NCI-H460 (cell line): ENCODE measurements at places on chromosomes 3 and 15.

DNA sequence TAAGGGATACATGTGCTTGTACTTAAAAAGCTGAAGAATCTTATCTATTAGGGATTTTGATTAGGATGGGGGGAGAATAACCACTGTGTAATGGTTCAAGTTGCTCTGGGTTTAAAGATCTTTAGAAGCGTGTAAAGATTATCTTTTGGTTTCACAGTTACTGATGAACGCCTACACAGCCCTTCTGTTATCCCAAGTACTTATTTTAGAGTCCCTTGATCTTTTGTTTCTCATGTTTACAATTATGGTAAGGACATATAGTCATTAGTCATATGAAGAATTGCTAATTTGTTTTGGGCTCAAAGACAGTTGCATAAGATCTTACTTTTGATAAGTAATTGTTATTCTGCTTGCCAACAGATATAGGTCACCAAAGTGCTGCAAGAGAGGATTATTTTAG is 160.1 kb downstream of the PLCL2 start:
- no peak for DNase-seq

- no peak for DNase-seq
These were observed 19.0 kb downstream of the ARL14 start for GRCh38 chr3:160695915-160696327.

DNA sequence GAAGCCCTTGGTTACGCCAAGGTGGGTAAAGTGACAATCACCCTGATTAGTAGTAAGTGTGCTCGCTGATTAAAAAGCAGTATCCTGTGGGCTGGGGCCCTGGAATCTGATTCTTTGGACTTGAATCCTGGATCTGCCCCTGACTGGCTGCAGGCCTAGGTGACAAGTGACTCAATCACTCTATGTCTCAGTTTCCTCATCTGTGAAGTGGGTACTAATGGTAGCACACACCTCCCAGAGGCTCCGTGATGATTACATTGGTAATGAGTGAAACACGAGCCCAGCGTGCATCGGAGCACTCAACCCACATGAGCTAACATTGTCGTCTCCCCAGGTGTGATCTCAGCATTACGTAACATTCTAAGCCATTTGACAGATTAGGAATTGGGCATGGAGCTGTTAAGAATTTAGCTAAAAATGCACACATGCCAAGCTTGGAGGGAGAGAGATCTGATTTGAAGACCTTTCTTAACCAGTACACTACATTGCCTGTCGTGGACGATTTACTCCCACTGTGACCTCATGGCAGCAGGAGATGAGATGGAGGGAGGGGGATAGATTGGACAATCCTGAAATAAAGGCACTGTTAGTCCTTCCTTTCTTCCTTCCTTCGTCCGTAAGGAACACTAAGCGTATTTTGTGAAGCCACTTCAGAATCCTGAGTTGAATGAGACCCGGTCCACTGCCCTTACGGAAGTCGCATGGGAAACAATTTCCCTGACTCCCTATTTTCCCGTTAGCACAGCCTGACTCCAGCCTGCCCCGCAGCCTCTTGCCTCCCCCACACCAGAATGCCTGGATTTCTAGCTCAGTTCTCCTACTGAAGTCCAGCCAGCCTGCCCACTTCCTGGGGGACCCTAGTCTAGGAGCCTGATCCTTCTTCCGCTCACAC is 32.1 kb downstream of the MGLL start:
- DNase-seq = no peak

- DNase-seq = no peak
These were observed 203.1 kb upstream of the WNT5A start for GRCh38 chr3:55690177-55690576.

DNA sequence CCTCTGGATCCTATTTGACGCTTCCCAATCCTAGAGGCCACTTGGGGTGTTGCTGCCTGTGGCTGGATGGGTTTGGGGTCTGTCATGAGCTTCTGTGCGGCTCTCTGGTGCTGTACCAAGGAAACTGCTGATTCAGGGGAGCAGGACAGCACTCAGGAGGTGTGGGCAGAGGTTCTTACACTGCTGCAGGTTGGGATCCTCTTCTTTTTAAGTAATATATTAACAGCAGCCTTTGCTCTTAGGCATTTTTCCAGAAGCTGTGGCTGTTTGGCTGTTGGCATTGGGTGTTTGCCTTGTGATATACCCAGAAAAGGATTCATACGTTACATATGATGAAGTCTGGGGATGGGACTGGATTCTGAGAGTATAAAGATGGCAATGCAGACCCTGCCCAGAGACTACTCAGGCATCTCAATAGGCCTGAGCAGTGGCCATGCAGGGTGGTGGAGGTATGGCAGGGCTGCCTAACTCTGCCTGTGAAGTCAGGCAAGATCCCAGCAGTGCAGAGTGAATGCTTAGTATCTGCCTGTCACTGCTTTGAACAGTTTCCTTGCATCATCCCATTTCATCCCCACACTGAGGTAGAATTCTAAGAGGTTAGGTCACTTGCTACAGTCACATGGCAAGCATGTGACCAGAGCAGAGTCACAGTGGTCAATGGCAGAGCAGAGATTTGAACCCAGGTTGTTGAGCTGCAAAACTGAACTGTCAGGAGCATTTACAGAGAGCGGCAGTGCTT is 3.9 kb downstream of the ABHD6 start:
- no peak for DNase-seq

- DNase-seq = no peak
These were observed 11.9 kb upstream of the PLA2G4D start for GRCh38 chr15:42106288-42106687.

DNA sequence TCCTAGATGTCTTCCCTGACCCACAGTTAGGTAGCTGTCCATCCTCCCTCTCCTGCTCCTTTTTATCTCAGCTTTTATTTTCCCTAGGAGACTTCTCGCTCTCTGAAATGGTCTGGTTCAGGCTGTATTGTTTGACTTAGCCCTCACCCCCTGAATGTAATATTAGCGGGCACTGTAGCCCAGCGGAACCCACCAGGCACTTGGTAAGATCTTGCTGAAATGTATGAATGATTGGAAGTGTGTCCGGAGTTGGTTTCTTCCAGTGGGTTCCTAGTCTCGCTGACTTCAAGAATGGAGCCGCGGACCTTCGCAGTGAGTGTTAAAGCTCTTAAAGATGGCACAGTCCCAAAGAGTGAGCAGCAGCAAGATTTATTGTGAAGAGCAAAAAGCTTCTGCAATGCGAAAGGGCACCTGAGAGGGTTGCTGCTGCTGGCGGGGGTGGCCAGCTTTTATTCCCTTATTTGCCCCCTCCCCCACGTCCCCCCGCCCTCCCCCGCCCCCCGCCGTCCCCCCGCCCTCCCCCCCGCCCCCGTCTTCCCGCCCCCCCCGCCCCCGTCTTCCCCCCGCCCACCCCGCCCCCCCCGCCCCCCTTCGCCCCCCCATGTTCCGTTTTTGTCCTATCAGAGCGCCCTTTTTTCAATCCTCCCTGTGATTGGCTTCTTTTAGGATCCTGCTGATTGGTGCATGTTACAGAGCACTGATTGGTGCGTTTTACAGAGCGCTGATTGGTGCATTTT is 694 bp upstream of the EEFSEC start:
- peak; percentile 58 for DNase-seq

DNA sequence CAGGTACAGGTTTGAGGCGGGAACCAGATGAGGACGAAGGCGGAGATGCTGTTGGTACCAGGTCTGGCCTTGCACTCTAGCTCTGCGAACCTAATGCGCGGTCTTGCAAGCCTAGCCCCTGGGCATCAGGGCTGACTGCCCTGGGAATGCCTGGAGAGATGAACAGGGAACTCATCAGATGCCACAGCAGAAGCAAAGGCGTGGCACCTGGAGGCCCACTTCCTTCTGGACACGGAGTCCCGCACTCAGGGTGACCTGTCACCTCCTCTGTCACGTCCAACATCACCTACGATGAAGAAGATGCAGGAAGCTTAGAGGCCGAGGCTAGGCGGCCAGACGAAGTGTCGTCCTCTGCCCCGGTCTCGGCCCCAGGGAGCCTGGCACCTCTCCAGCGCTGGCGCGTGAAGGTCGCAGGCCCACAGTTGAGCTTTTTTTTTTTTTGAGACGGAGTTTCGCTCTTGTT is 9.4 kb downstream of the RPLP1 start:
- no peak for DNase-seq

- peak; percentile 14 for DNase-seq
These were observed 62.1 kb upstream of the SLC6A11 start for GRCh38 chr3:10753964-10754363.

DNA sequence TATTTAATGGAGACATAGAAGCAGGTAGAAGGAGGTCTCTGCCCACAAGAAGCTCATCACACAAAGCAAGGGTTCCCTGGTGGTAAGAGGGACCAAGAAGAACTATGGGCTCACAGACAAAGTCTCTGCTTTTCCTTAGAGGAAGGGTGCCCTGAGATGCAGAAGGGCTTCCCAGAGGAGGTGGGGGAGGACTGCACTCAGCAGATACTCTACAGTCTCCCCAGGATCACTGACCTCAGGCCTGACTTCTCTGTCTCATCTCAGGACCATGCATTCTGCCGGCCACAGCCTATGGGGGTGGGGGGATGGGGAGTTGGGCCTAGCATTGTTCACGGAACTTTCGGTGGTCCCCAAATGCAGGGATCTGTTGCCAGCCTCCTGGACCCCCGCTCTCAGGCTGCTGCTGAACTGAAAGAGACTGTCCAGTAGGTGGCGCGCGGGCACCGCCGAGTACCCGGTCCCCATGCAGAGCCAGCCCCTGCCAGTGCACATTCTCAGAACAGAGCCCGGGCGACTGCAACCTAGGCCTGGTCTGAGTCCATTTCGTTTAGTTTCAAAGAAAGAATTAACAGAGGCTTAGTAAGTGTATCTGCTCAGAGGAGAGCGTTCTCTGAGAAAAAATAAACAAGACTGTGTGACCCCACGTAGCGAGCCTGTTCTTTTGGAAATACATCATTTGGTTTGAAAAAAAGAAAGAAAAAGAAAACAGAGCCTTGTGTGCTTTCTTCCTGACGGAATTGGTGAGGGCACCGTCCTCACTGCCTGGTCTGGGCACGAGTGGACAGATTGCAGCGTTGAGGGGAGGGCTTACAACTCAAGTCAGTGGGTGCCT is 74.1 kb downstream of the LRTM1 start:
- peak; percentile 36 for DNase-seq

GRCh38 chr3:113377158-113377557 is 64.1 kb downstream of the CFAP44 start:
- DNase-seq = no peak

DNA sequence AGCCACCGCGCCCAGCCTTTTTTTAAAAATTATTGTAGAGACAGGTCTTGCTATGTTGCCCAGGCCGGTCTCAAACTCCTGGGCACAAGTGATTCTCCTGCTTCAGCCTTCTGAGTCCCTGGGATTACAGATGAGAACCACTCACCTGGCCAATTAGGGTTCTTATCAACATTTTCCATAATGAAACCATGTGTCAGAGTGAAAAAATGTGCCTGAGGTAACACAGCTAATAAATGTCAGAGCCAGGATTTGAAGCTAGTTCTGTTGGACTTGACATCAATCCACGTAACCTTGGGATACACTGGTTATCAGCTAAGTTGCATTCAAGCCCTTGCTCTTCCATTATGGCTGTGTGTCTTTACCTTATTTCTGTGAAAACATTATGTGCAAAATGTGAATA is 29.1 kb downstream of the CHST14 start:
- DNase-seq = no peak

GRCh38 chr3:25574172-25574765 is 90.4 kb downstream of the TOP2B start:
- DNase-seq = no peak

DNA sequence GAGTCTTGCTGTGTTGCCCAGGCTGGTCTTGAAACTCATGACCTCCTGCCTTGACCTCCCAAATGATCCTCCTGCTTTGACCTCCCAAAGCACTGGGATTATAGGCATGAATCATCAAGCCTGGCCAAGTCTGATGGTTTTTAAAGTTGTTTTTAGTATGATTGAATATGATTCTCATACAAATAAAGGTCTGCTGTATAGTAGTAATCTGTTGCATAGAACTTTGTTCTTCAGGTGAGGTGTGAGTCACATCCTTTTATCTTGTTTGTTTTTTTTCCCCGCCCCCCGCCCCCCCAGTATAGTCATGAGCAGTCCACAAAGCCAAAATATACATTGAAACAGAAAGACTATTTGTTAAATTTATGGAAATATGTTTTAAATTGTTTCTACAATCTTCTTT is 39.0 kb downstream of the UBE2E2 start:
- no peak for DNase-seq

DNA sequence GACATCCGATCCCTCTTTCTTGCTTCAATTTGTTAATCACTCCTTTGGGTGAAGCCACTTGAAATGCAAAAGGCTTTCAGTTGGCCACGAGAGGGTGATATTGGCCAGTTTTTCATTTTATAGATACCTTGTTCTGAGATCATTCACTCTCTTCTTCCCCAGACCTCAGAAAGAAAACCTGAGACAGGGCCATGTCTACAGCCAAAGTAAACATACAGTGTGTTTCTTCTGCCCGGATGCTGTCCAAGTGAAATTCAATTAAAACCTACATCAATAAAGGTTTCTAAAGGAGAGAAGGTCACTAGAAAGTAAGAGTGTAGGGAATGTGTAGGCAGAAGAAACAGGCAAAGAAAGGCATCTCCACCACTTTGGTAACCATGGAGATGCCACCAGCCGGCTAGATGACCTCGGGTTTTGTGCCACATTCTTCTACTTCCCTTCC is 39.5 kb upstream of the FMN1 start:
- peak; percentile 45 for DNase-seq

- no peak for DNase-seq
These were observed 2.3 kb upstream of the IDH2 start for GRCh38 chr15:90104551-90104950.

DNA sequence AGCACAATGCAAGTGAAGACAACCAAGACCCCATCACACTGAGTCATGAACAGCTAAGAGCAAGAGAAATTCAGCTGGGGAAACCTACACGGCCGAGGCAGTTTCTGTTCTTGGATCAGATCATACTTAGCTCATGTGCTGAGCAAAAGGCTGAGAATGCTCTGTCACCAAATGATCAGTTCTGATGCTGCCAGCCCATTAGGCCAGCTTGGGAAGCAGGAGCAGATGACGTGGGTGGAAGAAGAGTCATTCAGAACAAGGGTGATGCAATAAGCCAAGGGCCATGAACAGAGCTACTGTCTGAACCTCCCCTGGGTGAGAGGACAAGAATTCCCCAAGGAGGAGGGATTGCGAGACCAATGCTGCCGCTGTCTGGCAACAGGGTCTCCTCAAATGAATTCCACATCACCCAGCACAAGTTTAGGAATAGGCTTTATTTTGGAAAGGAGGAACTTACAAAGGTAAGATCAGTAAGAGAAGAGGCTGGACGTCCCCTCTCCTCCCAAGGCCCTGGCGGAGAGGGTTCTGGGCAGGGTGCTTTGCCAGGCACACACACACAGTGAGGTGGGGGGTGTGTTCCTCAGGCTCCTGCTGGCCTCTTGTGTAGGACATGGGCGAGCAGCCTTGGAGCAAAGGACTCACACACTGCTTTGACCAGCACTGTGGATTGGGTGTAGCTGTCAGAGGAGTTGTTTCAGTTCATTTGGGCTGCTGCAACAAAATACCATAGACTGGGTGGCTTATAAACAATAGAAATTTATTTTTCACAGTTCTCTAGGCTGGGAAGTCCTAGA is 65.6 kb upstream of the CTXND1 start:
- DNase-seq = peak; percentile 54

DNA sequence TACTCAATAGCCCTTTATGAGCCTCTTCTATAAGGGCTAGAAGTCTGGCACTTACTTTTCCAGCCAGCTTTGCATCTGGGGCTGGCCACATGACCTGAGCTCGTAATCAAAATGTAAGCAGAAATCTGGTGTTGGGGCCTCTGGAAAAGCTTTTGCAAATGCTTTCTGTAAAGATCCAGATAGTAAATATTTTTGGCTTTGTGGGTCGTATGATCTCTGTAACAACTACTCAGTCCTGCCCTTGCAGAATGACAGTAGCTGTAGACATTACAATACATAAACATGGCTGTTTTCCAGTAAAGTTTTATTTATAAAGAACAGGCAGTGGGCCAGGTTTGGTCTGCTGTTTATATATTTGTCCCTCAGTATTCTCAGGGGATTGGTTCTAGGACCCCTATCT is 46.2 kb upstream of the THRB start:
- DNase-seq = no peak
